ENCODE measurements at places on chromosomes 5 and 9.

- peak; percentile 3 for DNase-seq
These were observed 131.2 kb upstream of the HMHB1 start for GRCh38 chr5:143680672-143681259.

GRCh38 chr5:14561741-14562140 is 19.9 kb upstream of the OTULINL start:
- DNase-seq = no peak

DNA sequence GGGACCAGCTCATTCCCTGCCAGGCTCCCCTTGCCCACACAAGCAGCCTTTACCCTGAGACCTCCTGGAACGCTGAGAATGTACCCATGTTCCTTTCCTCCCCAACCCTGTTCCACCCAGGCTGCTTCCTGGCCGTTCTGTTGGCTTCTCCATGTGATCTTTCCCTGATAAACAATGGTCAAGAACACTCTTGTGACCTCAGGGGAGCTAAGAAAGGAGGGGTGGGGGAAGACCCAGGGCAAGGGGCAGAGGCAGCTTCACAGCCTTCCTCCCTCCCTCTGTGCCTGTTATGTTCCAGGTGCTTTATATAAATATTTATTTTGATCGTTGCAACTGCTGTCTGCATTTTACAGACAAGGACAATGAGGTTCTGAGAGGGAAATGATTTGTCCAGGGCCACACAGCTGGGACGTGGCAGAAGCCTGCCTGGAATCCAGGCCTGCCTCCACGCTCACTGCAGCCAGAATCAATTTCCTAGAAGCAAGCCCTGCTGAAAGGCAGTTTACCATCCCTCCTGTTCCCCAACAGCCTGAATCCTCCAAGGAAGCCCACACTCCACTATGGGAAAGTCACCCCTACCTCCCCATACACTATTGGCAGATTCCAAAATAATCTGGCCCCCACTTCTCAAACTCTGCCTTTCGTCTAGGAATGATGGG is 3.9 kb downstream of the SHROOM1 start:
- no peak for DNase-seq

DNA sequence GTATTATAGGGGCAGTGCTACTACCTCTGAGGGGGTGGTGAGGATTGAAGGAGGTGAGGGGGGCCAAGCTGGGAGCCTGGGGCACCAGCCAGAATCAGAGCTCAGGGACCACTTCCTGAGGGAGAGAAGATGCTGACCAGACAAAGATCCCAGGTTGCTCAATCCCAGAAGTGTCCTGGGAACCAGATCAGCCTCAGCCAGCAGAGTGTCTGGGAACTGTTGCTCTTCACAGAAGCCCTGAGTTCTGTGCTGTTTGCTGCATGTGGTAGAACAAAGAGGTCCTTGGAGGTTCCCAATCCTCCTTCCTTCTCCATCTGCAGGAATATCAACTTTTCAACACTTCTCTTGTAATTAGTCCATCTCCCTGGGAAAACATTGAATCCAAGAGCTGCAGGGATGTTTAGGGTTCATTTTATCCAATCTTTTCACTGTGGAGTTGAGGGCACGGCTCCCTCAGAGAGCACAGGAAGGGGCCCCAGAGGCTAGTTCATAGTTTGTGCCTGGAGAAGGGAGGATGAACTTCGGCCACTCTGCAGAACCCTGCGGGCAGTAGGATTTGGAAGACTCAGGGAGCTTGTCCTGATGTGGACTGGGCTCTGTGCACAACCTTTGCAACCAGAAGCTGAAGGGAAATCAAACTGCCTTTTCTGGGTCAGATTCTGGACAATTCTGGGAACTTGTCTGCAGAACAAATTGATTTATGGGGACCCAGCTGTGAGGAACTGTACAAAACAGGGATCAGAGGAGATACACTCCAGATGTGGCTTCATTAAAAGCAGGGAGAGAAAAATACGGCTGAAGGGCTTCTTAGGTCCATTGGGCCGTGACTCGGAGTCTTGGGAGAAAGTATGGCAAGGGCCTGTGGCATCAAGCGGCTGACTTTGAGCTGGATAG is 57.1 kb downstream of the GALNT12 start:
- no peak for DNase-seq

GRCh38 chr5:34923694-34924461 is 5.5 kb upstream of the DNAJC21 start:
- DNase-seq = peak; percentile 41
